AG20443 (cell line): ENCODE measurements at places on chromosomes 5 and 9.
A peak's percentile ranks its signal among the peaks of the same experiment; 100 is the strongest.

DNA sequence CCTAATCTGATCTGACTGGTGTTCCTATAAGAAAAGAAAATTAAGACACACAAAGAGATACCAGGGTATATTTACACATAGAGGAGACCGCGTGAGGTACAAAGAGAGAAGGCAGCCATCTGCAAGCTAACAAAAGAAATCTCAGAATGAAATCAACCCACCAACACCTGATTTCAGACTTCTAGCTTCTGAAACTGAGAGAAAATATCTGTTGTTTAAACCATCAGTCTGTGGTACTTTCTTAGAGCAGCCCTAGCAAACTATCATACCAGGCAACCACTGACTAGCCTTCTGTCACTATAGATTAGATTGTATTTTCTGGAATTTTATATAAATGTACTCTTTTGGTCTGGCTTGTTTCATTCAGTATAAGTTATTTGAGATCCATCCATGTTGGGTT lies 779.3 kb upstream of the ACO1 start:
- no peak for DNase-seq

GRCh38 chr5:122612901-122613300 lies 162.0 kb upstream of the SNX2 start:
- no peak for DNase-seq

DNA sequence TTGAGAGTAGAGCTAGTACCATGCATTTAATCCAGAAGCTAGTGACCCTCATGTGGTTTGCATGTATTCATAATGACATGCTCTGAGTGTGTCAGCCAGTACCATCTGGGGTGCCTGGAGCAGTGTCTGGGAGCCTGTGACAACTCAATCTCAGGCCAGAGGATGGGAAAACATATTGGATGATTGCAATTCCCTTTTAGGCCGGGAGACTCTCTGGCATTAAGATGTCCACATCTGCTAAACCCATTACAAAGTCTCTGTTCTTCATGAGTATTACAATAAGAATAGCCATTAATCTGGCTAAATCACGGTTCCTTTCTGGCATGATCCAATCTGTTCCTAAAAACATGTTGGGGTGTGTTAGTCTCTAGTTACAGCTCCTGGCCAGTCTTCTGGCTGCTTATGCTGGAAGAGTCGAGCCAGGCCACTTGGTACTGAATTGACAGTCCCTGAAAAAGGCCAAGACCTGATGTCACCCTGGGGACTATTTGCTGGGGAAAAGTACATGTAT lies 475.7 kb downstream of the ENC1 start:
- no peak for DNase-seq

GRCh38 chr5:62183727-62184126 lies 122.3 kb upstream of the KIF2A start:
- DNase-seq: no peak

DNA sequence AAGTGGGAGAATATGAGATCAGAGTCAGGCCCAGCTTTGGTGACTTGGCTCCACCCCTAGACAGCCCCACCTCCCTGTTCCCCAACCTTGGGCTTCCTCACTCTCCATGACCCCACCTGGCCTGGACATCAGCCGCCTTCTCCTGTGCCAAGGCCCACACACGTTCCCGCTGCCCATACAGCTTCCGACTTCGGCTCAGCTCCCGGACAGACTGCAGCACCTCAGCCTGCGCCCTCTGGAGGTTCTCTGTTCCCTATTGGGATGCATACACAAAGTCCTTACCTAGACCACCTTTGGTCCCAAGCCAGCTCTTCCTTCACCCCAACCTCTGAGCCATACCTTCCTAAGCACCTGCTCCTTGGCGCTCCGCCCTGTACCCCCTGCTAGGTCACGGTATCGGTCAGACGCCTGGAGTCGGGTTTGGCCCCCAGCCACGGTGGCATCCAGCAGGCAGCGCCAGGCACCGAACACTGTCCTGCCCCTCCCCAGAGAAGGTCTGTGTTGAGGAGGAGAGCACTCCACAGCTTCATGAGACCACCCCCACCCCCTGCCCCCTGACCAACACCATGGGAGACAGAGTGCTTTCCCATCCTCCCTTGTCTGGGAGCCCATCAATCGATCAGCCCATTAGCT lies 2.0 kb downstream of the FCHSD1 start:
- no peak for DNase-seq

- peak; percentile 62 for DNase-seq
These were observed 6.9 kb upstream of the RIC1 start for GRCh38 chr9:5622016-5622415.

- DNase-seq: no peak
These were observed 508.7 kb upstream of the GRAMD2B start for GRCh38 chr5:125914471-125914870.

DNA sequence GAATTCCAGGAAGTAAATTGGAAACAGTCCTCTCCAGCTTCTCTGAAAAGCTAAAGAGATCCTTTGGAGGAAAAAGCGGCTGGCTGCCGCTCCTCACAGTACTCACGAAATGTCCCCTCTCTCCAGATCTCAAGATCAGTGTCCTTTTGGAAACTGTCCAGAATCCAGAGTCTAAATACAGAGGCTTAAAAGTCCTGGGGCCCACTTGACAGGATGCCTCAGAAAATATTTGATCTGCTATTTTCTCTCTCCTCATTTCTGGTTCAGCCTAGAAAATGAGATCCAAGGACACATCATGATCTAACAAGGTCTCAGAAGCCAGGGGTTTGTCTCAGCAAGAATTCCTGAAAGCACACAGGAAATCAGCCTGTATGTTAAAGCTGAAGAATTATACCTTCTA lies 7.2 kb downstream of the C1QTNF2 start:
- no peak for DNase-seq

DNA sequence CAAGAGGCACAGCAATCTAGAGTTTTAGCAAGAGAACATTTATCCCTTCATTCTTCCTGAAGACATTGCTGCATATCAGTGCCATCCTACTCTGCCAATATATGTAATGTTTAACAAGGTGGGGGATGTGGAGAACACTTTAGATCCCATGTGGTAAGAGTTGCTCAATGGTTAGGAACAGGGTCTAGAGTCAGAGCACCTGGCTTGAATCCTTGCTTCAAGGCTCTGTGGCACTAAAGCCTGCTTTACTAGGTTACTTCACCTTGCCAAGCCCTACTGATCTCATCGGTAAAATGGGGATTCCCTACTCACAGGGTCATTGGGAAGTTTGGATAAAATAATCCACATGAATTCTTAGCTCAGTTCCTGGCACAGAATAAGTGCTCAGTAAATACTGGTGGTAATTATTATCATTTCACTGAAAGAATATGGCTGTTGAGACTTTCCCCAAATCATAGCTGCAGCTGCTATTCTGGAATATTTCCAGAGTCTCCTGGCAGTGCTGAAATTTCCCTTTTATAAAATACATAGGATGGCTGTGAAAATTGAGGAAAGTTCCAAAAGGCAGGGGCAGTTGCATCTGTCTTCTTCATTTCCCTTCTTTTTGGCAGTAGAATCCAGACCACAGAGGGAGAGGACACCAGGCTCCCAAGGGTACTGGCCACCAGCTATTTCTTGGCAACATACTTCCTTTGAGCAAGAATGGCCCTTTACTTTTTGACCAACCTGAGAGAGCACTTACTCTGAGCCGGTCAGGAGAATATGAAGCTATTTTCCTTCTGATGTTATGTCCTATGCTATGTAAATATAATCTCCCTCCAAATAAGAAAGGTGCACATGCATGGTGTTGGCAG lies 142.8 kb downstream of the PALM2AKAP2 start:
- DNase-seq: no peak

DNA sequence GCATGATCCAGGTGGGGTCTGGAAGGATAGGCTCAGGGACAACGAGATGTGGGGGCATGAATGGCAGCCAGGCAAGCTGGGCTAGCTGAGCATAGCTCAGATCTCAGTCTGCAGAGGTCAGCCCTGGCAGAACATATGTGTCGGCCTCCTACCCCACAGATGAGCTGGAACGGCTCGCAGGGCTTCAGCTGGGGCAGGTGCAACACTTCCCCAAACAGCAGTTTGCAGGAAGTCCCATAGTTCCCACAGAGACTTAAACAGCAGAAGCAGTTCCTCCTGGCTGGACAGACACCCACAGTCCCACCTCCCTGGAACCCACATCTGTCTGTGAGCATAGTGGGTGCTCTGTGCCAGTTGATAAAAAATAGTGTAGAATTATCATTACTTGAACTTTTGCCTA lies 404.6 kb downstream of the GADD45G start:
- DNase-seq: no peak

DNA sequence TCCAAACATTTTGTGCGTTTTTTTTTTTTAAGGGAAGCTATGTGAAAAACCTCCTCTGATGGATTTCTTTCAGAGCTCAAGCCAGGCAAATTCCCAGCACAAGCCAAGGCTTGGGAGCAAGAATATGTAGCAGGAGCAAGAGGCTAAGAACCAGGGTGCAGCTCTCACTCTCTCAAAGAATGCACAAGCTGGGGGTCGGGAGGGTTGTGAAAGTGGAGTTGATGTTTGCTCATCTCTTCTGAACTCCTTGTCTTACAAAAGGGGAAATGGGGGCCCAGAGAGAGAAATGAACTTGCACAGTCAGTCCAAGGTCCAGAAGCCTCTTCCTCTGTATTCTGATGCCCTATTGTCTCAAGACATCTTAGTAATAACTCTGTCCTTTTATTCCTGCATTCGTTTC lies 7.7 kb upstream of the TRAF1 start:
- DNase-seq: no peak

DNA sequence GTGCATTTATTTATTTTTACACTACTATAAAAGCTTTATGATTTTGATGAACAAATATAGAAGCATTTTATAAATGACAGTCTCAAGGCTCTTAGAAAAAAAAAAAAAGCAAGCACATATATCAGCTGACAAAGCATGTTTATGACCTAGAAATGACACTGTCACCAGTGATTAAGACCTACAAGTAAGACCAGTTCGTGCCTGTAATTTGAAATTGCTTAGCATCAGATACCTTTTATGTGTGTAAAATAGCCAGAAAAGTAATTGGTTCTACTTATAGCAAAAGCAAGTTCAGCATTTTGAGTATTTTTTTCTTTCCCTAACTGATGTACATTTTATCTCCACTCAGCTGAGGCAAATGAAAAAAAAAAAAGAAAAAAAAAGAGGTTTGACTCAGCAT lies 808.4 kb downstream of the CDH18 start:
- no peak for DNase-seq

DNA sequence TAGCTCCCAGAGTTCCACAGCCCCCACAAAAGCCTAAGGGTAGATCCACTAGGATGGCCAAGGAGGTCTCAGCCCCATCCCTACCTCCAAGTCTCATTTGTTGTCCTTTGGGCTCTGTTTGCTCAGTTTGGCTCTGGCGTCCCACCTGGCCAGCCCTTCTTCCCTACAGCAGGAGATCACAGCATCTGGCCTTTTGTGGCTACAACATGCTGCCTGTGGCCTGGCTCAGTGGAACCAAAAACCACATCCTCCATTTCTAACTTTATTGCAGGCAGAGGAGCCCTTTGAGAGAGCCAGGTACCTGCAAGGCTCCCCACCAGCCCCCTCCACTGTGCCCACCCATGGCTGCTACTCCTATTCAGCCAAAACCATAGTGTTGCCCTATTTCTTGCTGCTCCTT lies 11.4 kb downstream of the JADE2 start:
- no peak for DNase-seq

- DNase-seq: no peak
These were observed 245.3 kb upstream of the RASA1 start for GRCh38 chr5:87022415-87022814.

GRCh38 chr5:149481485-149481884 lies 69.8 kb downstream of the CSNK1A1 start:
- DNase-seq: no peak

- DNase-seq: no peak
These were observed 173.6 kb downstream of the MUSK start for GRCh38 chr9:110842169-110842568.

DNA sequence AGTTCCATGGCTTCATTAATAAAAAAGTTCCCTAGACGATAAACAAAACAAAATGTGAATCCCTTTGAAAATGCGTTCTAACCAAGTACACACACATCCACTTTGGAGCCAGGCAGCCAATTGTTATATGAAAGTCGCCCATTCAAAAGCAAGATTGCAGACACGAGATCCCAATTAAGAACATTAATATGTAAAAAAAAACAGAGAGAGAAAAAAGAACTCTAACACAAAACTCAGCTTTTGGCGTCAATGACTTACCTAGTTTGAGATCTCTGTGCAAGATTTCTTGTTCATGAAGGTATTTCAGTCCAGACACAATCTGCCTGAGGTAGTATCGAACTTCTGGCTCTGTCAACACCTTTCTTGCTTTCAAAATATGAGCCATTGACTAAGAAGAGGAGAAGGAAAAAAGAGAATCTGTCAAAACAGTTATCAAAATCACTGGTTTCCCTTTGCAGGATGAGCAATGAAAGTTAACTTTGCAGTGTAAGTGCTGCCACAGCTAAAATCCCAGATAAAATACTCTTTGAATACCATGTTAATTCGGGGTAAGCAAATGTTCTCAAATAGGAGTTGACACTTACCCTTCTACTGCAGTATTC lies 1.6 kb downstream of the PLK2 start:
- no peak for DNase-seq

DNA sequence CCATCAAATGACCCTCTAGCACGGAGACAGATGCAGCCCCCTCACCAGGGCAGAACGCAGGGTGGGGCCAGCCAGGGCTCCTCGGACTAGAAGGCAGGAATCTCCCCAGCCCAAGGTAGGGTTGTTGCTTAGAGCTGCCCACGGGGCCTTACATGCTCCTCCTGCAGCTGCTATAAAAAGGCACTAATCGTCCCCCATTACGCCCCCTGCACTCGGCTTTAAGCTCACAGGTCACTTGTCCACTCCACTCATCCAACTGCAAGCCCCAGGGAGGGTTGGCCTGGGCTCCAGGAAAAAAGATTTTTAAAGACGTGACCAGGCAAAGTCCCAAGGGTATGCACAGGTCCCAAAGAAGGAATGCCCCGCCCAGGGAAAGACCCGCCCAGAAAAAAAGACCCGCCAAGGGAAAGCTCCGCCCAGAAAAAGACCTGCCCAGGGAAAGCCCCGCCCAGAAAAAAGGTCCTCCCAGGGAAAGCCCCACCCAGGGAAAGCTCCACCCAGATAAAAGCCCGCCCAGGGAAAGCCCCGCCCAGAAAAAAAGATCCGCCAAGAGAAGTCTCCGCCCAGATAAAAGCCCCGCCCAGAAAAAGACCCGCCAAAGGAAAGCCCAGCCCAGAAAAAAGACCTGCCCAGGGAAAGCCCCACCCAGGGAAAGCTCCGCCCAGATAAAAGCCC lies 11.1 kb downstream of the GRIN1 start:
- no peak for DNase-seq

DNA sequence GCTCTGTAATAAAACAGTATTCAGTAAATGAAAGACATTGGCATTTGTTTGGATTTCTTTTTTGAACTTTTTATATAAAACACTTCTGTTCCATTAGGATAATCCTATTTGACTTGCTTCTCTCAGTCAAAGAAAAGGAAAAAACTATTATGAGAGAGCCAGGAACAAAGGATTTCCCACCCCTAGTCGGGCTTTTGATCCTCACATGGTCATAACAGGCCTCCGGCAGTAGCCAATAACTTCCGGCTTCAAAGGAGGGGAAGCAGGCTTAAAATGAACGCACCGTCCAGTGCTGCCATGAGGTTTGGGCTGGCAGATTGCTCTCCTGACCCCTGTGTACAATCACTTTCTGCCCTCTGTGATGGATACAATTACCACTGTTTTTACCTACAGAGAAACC lies 209.3 kb downstream of the ZNF608 start:
- no peak for DNase-seq

GRCh38 chr5:157502143-157502647 lies 42.2 kb downstream of the NIPAL4 start:
- no peak for DNase-seq

GRCh38 chr5:77171141-77171910 lies 39.2 kb upstream of the PDE8B start:
- no peak for DNase-seq

GRCh38 chr9:10899509-10899908 lies 286.7 kb upstream of the PTPRD start:
- DNase-seq: no peak
